ENCODE measurements at places on chromosomes 13 and 19.

DNA sequence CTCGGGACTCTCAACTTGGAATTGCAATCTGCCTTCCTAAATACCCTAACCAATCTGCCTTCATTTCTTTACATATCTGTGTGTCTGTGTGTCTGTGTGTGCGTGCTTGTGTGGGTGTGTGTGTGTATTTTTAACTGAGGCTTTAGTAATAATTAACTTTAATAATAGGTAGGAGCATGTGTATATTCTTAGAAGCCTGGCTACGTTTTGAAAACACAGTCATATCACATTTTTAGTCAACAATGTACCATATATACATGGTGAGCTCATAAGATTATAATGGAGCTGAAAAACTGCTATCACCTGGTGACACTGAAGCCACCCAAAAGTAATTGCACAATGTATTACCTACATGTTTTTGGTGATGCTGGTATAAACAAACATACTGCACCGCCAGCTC, 65.4 kb upstream of the ATXN8OS start:
- no peak for DNase-seq

DNA sequence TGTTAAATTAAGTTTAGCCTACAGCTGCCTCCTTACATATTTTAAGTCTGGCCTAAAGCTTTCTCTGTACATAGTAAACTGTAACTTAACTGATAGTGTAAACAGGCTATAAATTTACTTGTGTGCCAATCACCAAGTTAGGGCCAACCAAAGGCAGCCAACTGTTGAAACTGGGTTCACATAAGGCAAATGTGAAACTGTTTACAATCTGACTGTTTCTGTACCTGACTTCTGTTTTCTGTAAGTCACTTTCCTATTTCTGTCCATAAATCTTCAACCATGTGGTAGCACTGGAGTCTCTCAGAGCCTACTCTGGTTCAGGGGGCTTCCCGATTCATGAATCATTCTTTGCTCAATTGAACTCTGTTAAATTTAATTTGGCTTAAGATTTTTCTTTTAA, 103.1 kb downstream of the RAP2A start:
- no peak for DNase-seq

- no peak for DNase-seq
Observed at GRCh38 chr13:35781036-35782000, 304.8 kb upstream of the MAB21L1 start.

GRCh38 chr13:20456737-20457136, 68.9 kb downstream of the CRYL1 start:
- DNase-seq = no peak

DNA sequence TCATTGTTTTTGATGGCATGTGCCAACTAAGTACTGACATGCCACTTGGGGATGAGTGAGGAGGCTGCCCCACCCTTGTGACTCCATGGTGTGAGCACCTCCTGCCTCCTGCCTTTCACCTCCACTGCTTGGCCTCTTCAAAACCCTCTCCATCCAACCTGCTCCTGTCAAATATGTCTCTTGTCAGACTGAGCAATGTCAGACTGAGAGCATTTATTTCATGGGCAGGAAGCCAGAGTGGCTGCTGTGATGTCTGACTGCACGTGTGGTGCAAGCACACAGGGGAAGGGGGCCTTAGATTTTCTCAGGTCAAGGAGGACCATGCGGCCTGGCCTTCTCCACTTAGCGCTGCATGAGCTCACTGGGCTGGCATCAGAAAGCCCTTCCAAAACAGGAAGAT, 68.3 kb downstream of the STARD13 start:
- no peak for DNase-seq

GRCh38 chr13:32969516-32969941, 46.7 kb upstream of the KL start:
- DNase-seq = no peak

DNA sequence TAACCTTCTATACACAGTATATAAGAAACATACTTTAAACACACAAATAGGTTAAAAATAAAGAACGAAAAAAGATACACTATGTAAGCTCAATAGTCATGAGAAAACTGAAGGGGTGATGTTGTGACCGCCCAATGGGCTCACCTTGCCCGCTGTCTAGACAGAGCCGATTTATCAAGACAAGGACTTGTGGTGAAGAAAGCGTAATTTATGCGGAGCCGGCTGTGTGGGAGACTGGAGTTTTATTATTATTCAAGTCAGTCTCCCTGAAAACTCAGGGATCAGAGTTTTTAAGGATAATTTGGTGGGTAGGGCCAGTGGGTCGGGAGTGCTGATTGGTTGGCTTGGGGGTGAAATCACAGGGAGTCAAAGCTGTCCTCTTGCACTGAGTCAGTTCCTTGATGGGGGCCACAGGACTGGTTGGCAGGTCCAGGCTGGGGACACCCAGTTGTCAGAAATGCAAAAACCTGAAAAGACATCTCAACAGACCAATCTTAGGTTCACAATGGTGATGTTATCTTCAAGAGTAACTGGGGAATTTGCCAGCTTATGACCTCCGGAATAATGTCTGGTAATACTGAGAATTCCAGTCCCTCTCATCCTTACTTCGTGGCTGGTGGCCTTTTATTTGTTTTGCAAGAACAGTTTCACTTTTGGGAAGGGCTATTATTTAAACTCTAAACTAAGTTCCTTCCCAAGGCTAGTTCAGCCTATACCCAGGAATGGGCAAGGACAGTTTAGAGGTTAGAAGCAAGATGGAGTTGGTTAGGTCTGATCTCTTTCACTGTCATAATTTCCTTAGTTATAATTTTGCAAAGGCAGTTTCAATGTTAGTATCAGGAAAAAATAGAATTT, 96.6 kb downstream of the UBL3 start:
- no peak for DNase-seq

DNA sequence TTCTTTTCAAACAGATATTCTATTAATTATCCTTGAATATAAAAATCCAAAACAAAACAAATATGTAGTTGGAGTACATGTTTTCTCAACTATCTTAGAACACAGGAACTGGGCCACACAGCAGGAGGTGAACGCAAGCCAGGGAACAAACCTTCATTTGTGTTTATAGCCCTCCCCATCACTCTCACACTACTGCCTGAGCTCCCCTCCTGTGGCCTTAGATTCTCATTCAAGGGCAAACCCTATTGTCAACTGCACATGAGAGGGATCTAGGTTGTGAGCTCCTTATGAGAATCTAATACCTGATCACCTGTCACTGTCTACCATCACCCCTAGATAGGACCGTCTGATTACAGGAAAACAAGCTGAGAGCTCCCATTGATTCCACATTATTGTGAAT, 427.1 kb upstream of the PRR20A start:
- DNase-seq = no peak

- DNase-seq = no peak
Observed at GRCh38 chr19:35773020-35773806, 2.2 kb upstream of the ARHGAP33 start.

- no peak for DNase-seq
Observed at GRCh38 chr13:83450591-83450990, 431.7 kb downstream of the SLITRK1 start.

- no peak for DNase-seq
Observed at GRCh38 chr19:37452500-37453245, 14.6 kb downstream of the ZNF569 start.

GRCh38 chr13:24265453-24265852, 43.9 kb upstream of the C1QTNF9 start:
- DNase-seq = no peak

GRCh38 chr19:1259876-1260748, 9.0 kb upstream of the CIRBP start:
- peak; percentile 92 for DNase-seq

GRCh38 chr19:44623626-44624025, 10.3 kb downstream of the IGSF23 start:
- DNase-seq = no peak

GRCh38 chr19:44180968-44181367, 16.1 kb downstream of the ZNF226 start:
- no peak for DNase-seq

DNA sequence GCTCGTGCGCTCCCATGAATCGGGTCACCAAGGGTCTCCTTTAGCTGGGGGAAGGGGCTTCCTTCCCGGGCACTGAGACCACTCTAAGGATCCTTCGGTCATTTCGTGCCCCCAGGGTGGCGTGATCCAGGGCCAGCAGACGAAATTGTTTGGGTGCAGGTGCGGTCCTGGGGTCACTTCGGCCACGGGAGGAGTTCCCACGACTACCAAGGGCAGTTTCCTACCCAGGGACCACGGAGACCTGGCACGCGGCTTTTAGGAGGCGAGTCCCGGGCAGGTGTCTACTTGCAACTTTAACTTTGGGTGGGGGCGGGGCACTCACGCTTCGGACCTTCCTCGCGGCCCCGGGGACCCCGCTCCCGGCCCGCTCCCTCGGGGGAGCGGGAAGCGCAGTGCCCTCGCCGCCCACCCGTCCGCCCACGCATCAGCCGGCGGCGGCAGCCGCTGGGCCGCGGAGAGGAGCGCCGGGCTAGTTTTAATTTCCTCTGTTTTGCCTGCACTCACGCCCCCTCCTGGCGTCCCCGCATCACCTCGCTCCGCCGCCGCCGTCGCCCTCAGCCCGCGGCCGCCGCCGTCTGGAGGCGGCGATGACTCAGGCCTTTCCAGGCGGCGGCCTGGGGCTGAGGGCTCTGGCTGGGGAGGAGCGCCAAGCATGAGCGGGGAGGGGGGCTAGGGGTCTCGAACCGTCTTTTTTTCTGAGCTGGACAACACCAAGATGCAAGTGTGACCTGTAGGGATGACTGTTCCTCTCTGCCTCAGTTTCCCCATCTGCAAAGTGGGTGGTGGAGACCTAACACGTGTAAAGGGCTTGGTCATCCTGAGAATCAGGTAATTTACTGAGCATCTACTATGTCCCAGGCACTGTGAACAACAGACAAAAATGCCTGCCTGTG, 21.8 kb downstream of the OLFM2 start:
- peak; percentile 94 for DNase-seq

DNA sequence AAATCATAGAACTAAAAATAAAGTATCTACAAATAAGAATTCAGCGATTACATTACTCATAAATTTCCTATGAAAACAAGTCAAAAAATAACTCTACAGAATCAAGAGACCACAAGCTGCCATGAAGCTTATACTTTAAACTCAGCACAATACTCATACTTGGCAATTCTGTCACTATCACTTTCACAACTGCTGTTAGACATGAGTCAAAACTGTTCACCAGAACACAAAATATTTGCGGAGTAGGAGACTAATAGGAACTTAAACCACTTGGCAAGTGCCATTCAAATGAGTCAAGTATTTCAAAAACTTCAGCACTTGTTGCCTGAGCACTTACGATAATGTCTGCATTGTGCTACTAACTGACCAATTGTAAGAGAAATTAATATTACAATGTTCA, 387.8 kb upstream of the GPC6 start:
- no peak for DNase-seq

GRCh38 chr13:94411747-94412146, 67.7 kb downstream of the DCT start:
- no peak for DNase-seq

DNA sequence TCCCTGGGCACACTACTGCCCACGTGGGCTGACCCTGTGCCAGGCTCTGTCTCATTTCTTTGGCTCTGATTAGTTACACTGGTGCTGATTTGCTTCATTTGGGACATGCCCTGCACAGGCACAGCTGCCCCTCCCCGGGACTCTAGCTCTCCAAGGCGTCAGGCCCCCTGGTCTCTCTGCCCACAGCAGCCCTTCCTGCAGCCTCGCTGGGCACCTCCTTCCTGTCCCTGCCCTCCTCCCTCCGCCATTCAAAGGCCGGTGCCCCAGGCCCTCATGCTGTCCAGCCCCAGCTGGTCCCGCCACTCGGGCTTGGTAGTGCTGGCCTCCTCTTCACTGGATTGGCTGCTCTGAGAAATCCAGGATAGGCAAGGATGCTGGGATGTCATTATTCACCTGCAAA, 73.1 kb downstream of the ERICH6B start:
- DNase-seq = no peak

DNA sequence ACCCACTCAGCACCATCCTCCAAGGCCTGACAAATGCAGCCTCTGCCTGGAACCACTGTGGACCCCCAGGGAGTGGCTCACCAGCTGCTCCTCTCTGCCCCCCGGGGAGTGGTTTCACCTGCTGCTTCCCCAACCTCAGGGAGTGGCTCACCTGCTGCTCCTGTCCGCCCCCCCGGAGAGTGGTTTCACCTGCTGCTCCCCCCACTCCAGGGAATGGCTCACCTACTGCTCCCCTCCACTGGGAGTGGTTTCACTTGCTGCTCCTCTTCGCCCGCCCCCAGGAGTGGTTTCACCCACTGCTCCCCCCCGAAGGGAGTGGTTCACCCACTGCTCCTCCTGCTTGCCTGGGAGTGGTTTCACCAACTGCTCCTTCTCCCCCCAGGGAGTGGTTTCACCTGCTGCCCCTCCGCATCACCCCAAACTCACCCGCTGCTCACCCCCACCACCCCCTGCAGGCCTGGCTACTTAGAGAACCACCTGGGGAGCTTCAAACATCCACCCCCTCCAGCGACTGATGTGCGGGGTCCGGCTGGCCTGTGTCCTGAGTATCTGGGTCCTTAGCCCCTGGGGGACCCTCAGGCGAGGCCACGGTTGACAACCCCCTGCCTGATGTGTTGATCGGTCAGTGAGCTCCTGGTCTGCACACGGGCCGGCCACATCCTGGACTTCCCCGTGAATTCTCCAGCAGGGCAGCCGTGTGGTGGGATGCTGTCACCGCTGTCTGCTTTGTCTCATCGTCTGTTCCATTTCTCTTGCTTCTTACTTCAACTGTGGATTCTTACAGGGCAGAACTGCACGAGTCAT, 14.6 kb upstream of the TMEM255B start:
- DNase-seq = no peak

DNA sequence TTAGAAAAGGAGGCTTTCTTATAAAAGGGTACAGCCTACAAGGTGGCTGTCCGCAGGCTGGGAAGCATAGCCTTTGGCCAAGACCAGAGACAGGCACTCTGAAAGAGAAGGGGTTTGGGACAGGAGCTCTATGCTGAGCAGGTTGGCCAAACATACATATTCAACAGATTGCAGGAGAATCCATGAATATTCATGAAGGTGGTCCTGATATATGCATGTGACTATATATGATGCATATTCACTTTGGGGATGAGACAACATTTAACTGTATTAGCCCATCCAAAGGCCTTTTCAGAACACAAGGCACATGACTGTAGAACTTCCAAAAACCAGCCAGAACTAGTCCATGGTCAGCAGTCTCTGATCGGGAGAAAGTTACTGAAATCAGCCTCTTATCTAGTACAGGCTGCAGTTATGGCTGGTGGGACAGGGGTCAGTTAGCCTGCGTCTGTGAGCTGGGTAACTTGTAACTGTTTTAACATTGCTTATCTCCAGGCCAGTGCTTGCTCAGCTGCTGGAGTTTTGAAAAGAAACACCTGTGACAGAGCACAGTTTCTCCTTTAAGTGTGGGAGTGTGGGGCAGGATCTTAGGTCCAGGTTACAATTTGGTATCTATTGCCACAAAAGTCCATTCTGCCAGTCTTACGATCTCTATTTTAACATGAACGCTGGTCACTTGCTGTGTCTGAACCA, 924.2 kb downstream of the UQCRFS1 start:
- DNase-seq = no peak

- no peak for DNase-seq
Observed at GRCh38 chr13:93060144-93060543, 166.5 kb upstream of the GPC6 start.

- no peak for DNase-seq
Observed at GRCh38 chr13:65914716-65915115, 1315.4 kb downstream of the PCDH9 start.

Measured in upper lobe of left lung (tissue), 6 donors.